NCI-H1436 (cell line): ENCODE measurements at places on chromosomes 7 and 10.

- DNase-seq, result no peak
Observed at GRCh38 chr10:6525599-6526165, 54.4 kb downstream of the PRKCQ start.

DNA sequence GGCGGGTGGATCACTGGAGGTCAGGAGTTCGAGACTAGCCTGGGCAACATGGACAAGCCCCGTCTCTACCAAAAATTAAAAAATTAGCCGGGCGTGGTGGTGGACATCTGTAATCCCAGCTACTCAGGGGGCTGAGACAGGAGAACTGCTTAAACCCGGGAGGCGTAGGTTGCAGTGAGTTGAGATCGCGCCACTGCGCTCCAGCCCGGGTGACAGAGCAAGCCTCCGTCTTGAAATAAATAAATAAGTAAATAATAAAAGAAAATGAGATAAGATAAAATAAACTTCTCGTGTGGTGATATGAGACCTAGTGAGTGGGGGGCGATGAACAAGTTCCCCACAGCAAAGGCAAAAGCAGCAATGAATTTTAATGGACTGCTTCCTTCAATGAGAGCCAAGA lies 33.6 kb upstream of the LMTK2 start:
- no peak for DNase-seq

- DNase-seq, result no peak
Observed at GRCh38 chr7:92622030-92622429, 31.8 kb upstream of the FAM133B start.

GRCh38 chr7:41261080-41261479 lies 441.8 kb downstream of the INHBA start:
- no peak for DNase-seq

DNA sequence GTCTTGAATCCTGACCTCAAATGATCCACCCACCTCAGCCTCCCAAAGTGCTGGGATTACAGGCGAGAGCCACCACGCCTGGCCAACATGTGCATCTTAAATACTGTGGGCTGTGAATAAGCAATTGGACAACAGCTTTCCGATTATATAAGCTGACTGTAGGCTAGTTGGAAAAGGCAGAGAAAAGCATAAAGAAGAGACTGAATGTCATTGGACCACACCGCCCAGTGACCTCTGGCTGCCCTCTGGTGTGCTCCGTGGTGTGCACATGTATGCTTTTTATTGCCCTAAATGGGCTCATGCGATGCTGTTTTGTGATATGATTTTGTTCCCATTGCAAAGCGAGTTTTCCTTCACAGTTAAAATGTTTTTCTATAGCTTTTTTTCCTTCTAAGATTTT lies 15.4 kb upstream of the CSGALNACT2 start:
- no peak for DNase-seq

GRCh38 chr7:70504254-70504653 lies 627.7 kb upstream of the GALNT17 start:
- no peak for DNase-seq

DNA sequence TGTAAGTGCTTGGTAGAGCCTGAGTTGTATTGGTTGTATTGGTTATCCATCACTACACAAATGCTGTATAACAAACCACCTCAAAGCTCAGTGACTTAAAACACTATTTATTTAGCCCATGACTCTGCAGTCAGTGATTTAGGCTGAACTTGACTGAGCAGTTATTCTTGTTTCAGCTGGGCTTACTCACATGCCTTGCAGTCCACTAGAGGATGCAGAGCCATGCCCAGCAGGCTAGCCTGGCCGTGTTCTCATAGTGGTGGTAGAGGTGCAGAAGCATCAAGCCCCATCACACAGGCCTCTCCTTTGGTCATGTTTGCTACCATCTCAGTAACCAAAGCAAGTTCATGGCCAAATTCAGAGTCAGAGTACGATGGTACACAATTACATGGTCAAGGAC lies 43.9 kb downstream of the LUC7L2 start:
- no peak for DNase-seq

GRCh38 chr7:74355091-74355490 lies 65.9 kb downstream of the CLIP2 start:
- DNase-seq, result peak; percentile 8

- DNase-seq, result no peak
Observed at GRCh38 chr10:101967713-101968112, 88.3 kb downstream of the ARMH3 start.

DNA sequence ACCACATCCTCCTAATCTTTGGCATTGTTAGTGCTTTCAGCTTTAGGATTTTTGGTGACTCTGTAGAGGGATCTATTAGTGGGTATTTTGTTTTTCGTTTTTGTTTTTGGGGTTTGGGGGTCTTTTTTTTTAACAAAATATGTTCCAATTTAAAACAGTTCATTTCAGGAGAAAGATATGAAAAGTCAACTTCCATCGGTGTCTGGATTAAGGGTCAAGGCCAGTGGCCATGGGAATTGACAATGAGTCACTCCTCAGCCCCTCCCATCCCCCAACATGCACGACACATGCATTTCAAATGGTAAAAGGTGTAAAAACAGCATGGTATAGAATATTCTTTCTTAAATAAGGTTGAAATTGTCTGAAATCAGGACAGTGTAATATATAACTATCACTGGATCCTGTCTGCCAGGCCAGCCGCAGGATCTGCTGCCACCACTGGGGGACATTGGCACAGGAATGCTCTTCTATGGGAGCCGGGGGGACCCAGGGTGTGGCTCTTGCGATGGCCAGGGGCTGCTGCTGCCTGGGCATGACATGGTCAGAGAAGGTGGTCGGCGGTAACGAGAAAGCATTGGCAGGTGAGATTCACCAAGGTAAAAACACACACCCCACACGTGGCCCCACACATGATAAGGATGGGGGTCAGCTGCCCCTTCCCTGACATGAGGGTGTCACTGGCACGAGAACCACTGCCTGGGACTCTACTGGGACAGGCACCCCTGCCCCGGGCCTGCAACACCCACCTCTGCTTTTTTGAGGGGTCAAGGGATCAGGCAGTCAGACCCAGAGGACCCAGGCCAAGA lies 126.2 kb upstream of the KCTD7 start:
- no peak for DNase-seq

- no peak for DNase-seq
Observed at GRCh38 chr7:102843850-102844249, 69.0 kb upstream of the LRRC17 start.

DNA sequence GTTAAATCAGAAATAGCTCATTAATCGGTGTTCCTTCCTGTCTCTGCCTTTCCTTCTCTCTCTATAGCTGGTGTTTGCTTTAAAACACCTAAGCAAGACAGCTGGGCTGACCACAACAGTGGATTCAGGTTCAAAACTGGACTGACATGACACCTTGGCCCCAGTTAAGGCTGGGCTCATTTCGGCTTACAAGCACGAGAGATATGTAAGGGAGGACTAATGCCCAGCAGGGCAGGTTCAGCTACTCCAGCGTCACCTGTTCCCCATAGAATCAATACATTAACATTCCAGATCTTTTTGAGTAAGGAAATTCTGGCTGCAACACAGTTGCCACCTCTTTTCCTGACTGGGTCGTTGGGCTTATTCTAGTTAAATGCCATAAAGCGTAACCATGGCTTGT lies 323.0 kb upstream of the AOAH start:
- no peak for DNase-seq

DNA sequence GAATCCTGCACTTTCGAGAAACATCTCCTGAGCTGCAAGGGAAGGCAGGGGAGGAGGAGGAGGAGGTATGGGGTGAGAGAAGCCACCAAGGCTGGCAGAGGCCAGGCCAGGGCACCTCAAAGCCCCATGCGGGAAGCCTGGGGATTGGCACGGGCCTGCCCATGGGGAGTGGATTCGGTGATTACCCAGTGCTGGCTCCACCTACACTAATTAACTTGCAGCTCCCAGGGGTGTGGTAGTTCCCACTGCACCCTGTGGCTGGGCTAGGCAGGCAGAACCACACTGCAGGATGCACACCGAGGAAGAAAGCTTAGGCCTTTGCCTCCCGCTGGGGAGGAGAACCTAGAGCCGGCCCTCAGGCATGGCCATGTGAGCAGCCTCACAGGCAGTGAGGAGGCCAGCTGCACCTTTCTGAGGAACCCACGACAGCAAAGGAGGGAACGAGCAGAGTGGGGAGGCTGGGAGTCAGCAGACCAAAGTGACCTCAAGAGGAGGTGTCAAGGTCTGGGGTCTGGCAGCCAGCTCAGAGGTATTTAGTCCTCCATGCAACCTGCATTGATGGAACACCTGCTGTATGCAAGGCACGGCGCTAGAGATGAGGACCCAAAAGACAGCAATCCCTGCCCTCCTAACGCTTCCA lies 27.2 kb downstream of the GRID1 start:
- DNase-seq, result peak; percentile 90

GRCh38 chr10:14530465-14530864 lies 199.7 kb upstream of the FRMD4A start:
- DNase-seq, result no peak

GRCh38 chr10:79381804-79382221 lies 34.5 kb downstream of the PPIF start:
- no peak for DNase-seq

DNA sequence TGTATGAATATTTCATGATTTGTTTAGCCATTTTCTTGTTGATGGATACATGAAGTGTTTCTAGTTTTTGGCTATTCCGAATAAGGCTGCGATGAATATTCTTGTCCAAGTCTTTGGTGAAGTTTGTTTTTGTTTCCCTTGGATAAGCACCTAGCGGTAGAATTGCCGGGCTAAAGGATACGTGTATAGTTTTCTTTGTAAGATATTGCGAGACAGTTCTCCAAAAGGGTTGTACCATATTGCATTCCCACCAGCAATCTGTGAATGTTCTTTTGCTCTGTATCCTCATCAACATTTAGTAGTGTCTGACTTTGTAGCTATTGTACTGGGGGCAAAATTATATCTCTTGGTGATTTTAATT lies 142.6 kb downstream of the DOCK1 start:
- no peak for DNase-seq

DNA sequence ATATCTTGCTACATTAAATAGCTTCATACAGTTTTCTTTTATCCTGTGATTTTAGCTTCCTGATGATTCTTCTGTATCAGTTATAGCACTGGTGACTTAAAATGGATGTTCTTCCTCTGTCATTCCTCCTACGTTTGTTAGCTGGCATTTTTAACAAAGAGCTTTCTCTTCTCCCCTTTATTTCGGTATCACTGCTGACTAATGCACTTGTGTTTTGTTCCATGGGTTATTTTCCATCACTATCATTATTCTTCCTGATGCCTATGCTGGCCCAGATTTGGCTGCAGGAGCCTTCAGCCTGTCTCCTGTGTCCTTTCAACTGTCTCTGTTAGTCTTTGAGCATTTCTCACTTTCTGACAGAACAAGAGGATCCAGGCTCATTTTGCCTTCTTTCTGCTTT lies 13.1 kb downstream of the BMS1 start:
- DNase-seq, result no peak

DNA sequence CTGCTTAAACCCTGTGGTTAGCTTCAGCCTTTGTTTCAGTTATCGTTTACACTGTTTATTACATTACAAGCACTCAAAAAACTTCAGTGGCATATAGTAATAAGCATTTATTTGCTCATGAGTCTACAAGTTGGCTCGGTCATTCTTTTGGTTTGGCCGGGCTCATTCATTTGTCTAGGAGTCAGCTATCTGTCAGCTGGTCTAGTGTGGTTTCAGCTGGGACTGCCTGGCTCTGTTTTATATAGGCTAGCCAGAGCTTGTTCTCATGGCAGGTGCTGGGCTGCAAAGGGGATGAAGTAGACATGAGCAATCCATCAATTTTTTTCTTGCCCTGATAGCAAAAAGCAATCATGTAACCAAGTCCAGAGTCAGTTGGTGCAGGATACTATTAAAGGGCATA lies 103.6 kb downstream of the MKLN1 start:
- DNase-seq, result no peak

DNA sequence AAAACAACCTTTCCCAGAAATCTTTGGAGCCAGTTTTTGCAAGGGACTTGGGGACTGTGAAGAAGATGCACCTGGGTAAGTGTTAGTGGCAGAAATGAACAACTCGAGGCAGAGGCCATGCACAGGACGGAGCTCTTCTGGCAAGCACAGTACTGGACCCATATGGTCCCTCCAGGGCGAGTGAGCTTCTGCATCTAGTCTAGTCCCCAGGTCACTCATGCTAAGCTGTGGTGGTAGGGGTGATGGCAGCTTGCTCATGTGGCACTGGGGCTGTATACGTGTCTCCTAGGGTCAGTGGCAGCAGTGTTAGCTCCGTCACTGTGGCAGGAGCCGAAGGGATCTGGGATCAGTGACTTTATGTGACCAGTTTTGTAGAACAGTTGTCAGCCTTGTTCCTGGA lies 9.3 kb upstream of the LRRC61 start:
- no peak for DNase-seq

- no peak for DNase-seq
Observed at GRCh38 chr10:107269626-107270025, 105.1 kb upstream of the SORCS1 start.

DNA sequence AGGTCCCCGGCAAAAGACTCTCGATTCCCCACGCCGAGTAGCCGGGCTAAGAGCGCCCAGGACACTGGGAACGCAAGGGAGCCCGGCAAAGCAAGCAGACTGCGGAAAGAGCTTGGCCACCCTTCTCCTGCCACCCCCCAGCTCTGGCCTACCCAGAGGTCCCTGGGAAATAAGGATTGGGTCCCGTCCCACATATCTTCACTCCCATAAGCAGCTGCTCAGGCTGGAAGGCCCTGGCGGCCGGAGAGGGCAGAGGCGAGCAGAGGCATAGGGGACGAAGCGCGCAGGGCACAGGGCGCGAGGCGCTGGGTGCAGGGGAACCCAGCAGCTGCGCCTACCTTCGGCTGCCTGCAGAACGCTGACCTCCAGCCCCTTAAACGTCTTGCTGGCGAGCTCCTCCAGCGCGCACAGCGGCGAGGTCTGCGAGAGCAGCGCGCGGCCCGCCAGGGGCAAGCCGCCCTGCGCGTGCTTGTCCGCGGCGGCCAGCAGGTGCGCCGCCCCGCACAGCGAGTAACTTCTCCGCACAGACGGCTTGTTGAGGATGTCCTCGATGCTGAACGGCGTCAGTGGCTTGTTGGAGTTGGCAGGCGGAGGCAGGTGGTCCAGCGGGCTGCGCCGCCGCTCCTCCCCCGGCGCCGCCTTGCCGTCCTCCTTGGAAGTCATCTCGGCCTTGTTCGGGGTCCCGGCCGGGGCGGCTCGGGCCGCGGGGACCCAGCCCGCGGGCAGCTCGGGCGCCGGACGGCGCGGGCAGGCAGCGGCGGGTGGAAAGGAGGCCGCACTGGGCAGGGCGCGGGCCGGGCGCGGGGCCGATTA lies 904 bp downstream of the LBX1 start:
- no peak for DNase-seq

- no peak for DNase-seq
Observed at GRCh38 chr10:128927497-128928161, 539.4 kb upstream of the MGMT start.

GRCh38 chr7:138958391-138958956 lies 22.7 kb downstream of the KIAA1549 start:
- DNase-seq, result no peak

- no peak for DNase-seq
Observed at GRCh38 chr10:100442548-100442947, 20.3 kb upstream of the WNT8B start.

GRCh38 chr7:23960361-23960760 lies 250.3 kb downstream of the STK31 start:
- peak; percentile 43 for DNase-seq

DNA sequence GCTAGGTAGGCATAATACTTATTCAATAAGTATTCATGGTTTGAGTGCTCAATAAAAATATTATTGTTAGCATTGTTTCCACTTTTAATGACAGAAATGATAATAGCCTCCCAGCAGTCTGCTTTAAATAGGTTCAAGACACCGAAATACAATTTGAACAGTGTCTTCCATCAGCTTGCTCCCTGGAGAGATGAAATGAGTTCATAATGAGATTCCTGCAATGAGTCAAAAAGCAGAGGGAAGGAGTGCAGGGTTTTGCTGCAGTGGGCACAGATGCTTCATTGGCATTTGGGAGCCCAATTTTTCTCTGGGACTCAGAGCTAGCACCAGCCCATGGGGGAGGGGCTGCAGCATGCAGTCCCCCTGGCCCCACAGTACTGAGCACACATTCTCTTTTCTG lies 32.6 kb upstream of the CHCHD3 start:
- DNase-seq, result no peak
